ENCODE measurements at places on chromosomes 1 and 21.

GRCh38 chr1:208044589-208045462, 133.9 kb upstream of the CD34 start:
- no peak for DNase-seq

GRCh38 chr1:12531179-12531499, 86.9 kb downstream of the DHRS3 start:
- DNase-seq = no peak

DNA sequence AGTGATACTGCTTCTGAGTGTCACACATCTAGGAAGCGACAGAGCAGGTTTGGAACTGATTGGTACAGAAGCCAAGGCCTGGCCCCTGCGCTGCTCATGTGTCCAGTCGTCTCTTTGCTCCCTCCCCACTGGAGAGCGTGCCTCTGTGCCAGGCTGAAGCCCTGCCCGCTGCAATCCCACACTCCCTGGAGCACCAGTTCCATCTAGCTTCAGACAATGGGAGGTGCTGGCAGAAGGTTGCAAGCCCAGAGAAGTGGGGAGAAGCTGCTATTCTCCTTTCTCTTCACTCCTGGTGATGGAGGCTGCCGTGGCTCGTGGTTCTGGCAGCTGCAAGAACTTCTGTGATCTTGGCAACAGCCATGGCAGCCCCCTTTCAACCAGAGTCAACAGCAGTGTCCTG, 250.9 kb downstream of the MATN1 start:
- no peak for DNase-seq

- no peak for DNase-seq
Observed at GRCh38 chr1:21329209-21329844, 39.1 kb upstream of the ECE1 start.

GRCh38 chr1:32507021-32507420, 32.2 kb upstream of the ZBTB8A start:
- no peak for DNase-seq

DNA sequence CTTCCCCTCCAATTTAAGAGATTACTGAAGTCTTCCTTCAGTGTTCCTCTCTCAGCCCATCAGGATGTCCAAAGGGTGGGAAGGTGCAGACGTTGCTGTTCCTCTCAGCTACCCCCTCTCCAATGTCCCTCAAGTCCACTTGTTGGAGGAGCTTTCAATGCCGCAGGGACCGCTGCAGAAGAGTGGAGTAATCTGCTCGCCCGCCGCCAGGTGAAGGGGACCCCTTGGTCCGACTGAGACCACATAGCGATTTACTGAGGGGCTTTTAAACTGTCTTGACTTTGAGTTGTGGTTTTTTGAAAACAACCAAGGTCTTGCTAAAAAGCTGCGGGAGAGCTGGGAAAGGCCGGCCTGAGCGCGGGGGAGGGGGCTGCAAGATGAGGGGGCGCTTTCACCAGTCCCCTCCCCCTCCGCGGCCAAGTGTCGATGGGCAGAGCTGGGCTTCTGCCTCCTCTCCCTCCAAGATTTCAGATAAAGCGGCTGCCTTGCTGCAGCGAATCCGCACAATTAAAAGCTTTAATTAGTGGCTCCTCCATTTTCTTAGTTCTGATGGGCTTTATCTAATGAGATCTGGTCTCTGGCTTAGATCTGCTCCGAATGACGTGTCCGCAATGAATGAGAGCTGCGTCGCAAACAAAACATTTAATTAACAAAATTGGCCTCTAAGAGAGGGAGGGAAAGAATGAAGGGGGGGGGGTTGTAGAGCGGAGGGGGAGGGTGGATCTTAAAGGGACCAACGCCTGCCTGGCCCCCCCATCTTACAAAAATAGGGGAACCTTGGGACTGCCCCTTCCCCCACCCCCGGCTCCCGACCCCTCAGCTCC, 5.9 kb downstream of the LMO4 start:
- no peak for DNase-seq

DNA sequence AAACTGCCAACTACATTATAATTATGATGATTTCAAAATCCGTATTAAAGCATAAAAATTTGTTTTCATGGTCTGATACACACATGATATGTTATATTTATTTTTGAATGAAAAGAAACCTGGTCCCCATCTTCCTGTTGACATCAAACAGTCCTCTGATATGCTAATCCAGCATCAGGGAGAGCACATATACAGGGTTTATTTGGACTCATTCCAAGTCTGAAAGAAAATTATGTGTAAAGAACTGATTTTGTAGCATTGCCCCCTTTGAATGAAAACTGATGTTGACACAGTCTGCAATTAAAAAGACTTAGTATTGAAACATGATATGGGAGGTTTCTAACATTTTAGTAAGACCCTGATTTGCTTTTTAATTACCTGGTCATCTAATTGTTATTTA, 119.4 kb downstream of the NEK7 start:
- no peak for DNase-seq

DNA sequence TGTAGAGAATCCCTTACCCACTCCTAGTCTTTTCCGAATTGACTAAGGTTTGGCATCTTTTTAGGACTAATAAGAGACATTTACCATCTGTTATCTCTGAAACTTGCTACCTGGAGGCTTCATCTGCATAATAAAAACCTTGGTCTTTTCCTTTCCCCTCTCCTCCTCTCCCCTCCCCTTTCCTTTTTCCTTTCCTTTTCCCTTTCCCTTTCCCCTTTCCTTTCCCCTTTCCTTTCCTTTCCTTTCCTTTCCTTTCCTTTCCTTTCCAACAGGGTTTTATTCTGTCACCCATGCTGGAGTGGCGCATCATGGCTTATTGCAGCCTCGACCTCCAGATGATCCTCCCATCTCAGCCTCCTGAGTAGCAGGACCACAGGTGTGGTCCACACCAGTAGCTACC, 195.7 kb downstream of the RYR2 start:
- DNase-seq = no peak

- no peak for DNase-seq
Observed at GRCh38 chr1:243916160-243916559, 66.1 kb upstream of the AKT3 start.

DNA sequence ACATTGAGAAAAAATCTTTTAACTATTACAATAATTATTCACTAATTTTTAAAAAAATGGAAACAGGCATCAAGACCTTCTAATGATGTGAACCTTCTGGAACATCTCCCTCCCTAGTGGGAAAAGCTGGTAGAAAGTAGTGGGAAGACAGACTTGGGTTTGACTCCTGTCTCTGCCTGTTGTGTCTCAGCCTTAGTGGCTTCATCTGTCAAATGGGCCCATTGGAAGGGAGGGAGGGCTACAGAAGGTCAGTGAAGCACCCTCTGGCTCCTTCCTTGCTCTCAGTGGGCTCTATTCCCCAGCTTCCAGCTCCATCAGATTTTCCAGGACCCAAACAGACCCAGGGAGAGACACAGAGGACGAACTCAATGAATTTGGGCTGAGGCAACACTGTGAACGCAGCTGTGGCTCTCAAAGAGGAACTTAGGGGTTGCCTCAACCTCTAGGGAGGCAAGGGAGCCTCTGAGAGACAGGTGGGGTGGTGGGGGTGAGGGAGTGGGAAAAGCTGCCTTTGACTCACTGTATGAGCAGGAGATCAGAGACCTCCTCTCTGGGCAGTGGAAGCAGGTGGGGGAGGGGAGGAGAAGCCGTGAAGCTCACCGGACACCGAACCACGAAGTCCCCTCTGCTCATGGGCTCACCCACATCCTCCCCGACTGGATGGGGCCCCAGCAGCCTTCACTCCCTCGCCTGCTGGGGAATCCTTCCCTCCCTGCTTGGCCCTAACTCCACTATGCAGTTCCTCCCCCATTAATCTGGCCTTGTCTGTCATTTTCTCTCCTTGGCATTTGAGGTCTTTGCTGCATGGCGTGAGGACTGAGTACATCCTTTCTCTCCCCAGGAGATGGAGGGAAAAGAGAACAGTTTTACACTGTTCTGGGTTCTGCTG, 4.5 kb downstream of the CNR2 start:
- no peak for DNase-seq

- DNase-seq = no peak
Observed at GRCh38 chr1:182890927-182891610, 51.9 kb downstream of the DHX9 start.

DNA sequence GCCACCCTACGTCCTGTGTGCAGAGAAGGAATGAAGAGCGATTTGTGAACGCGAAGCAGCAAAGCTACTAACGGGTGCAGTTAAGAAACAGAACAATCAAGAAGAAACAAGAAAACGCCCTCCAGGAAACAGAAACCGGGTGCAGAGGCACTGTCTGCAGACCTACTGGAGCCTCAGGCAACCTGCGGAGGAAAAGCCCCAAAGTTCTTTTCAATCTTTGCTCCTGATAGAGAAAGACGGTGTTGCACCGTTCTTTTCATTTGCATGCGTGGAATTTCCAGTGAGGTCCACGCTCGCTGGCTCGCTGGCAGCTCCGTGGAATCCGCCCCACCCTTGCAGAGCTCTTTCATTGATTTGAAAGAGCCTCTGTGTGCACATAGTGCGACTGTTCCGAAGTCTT, 37.0 kb upstream of the PDE9A start:
- DNase-seq = no peak

Data from NCI-H1436 treated with DMSO at 0.1 percent for 48 hours (cell line).